ENCODE measurements at places on chromosomes 1 and 21.

GRCh38 chr1:6353619-6353954 is 40.0 kb downstream of the ACOT7 start:
- DNase-seq, result no peak

GRCh38 chr1:209805875-209806760 is at the start of gene IRF6:
Gene IRF6, minus strand, starts transcription at chr1:209806142. Its CDS starts 4,729 bp downstream, at chr1:209801413.
- peak; percentile 63 for DNase-seq

DNA sequence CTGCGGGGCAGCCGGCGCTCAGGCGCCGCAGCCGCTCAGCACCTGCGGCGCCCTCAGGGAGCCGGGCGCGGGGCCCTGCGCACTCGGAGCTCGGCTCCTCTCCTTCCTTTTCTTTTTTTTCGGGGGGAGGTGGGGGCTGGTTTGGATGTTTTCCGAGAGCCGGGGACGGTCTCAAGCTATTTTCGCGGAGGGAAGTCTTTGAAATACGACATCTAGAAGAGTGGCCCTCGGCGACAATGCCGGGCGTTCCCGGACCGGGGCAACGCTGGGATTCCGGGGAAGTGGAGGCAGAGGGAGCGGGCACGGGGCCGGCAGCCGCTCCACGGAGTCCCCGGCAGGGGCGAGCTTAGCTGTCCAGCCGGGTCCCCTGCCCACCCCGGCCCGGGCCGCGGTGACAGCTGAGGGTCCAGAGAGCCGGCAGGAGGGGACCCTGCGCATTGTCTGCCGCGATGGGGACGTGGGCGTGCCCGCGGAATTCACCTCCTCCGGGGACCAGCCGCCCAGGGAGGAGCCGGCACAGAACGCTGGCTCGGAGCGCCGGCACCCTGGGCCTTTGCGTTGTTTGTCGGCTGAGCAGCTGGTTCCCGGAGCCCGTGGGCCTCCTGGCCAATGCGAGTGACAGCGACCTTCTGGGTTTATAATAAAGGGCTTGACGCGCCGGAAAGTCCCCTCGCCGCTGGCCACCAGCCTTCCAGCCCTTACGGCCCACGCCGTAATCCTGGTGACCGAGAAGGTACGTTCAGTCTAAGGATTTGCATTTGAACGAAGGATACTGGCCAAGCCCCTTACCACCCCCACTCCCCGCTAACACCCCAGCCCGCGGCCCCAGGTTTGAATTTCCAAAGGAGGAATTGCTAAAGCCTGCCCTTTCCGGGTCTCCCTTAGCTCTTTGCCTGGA is 582 bp downstream of the SLC37A1 start:
- no peak for DNase-seq

DNA sequence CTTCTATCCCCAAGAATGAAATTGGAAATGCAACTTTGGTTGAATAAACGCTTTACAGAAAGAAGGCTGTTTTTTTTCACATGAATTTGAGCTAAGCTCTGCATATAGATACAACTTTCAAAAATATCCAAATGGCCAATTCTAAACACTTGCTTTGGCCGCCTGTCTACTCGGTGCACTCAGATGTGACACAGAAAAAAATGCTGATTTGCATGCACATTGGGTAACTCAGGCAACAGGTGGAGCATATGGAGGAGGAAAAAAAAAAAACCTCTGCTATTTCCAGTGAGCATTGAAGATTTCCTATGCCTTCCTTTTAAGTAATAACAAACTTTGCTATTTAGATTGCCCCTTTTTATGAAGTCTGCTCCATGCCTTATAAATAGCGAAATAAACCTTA is 262.5 kb downstream of the GRIK1 start:
- DNase-seq, result no peak
